Stimulated activated CD8-positive, alpha-beta memory T cell treated with anti-CD3 and anti-CD28 coated beads, Interleukin-7, amount 100 ng/mL, for 48 hours (primary cell): ENCODE measurements at places on chromosomes 16 and 17.

- DNase-seq, result no peak
Measured at GRCh38 chr17:15262291-15263205, 2.6 kb downstream of the PMP22 start.

DNA sequence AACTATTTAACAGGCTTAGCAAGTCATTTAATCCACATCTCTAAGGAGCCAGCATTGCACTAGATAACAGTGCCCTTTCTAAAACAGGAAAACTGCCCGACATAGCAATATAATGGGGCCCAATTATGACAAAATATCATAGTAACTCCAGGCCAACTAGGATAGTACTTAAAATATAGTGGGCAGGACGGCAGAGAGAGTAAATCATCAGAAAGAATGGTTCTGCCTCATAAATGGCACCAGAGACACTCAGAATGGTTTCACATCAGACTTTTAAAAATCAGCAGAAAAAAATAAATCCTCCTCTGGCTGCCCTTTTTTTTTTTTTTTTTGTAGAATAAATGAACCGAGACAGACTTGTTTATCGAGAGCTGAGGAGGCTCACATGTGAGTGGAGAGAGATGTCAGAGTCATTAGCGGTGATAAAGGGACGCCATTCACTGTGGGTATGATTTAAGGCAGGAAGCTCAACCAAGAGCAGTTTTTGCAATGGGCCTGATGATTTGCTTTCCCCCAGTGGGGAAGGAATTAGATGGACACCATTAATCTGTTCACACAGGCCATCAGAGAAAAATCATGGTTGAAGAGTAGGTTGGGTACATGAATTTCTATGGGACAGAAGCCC lies 62.6 kb downstream of the CPPED1 start:
- DNase-seq, result no peak

GRCh38 chr17:59844884-59845594 lies 47.7 kb downstream of the TUBD1 start:
- no peak for DNase-seq

DNA sequence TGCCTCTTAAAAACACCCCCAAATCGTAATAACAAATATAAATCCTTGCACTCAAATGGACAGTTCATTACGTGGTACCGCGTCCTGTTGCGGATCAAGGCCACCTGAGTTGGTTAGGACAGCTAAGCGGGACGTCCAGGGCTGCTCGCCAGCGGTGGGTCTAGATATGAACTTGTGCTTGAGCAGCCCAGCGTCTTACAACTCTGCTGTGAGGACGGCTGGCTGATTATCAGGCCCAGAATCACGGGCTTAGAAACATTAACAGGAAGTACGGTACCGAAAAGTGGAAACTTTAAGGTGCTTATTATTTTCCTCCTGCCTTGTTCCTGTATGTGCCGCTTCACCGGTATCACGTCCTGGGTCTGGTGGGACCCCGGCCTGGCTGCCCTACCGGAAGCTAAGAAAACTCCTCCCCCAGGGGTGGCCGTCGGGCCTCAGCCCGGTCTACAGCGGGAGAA lies 832 bp upstream of the SRRM2 start:
- peak; percentile 40 for DNase-seq

DNA sequence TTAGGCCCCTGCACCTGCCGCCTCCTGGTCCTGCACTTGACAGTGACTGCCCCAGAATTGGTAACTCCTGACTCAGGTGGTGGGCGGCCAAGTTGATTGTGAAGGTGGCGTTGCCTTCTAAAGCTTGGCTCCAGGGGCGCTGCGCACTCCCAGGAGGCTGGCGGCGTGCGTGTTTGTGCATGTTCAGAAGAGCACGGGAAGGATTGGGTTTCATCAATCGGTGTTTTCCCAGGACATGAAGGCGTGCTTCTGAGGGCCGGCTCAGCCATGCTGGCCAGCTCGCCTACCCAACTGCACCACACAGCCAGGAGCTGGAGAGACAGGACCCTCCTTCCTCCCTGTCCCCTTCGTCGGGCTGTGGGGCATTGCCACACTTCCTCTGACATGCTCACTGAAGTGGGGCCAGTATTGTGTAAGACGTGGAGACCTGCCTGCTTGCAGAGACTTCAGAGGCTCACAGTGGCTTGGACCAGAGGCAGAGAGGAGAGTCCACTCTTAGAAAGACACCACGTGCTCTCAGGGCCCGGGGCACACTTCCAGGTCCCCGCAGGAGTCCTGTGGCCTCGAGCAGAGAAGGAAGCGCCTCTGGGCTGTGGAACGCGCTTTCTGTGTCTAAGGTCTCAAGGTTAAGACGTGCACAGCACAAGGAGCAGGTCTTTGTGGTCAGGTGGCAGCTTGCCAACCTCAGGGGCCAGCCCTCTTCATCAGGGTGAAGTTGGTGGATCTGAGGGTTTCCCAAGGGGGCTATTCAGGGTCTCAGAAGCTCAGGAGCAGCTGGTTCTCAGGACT lies 2.8 kb downstream of the RAB40C start:
- no peak for DNase-seq

DNA sequence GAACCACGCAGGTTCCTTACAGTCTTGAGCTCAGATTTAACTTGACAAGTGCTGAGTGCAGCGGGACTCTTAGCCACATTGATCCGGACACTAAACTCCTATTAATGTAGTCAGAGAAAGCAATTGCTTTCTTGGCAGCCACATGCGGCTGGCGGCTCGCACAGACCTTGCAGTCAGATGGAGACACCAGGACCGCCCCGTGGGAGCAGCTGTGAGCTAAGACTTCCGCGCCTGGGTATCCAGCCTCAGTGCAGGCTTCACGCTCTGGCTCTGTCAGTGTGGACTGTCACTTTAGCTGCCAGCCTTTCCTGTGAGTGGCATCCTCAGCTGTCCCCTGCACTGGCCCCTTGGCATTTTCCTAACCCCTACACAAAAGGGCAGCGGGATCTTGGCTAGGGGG lies 80.9 kb upstream of the NLRP1 start:
- no peak for DNase-seq

- no peak for DNase-seq
Measured at GRCh38 chr17:43079641-43080302, 45.4 kb downstream of the BRCA1 start.

DNA sequence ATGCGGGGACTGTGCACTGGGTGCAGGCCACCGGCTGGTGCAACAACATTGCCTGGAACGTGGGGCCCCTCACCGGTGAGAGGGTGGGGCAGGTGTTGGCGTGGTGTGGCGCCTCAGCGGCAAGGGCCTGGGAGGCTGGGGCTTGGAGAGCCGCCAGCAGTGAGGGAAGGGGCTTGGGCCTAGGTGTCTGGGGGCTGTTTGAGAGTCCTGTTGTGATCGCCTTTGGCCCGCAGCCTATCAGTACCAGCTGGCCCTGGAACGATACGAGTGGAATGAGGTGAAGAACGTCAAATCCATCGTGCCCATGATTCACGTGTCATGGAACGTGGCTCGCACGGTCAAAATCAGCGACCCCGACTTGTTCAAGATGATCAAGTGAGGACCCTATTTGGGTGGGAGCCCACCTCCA lies 2.6 kb upstream of the TMEM88 start:
- no peak for DNase-seq

DNA sequence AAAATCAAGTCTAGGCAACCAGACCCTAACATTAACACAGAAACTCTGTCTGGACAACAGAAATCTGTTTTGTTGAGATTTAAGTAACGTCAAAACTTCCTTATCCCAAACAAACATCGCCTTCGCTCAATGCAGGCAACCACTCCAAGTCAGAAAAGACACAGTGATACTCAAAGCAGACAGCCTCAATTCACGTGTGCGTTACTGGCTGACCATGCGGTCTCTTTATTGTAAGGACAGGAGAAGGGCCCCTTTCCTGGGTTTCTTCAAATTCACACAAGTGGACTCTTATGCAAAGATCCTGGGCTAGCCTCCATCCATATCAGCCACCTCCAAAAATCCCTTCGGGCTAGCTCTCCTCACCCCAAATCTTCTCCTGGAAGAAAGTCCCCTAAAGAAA lies 467.7 kb downstream of the SOX9 start:
- DNase-seq, result no peak

GRCh38 chr16:66977341-66978113 lies 10.9 kb upstream of the CES4A start:
- peak; percentile 83 for DNase-seq

- DNase-seq, result no peak
Measured at GRCh38 chr17:45345554-45346215, 28.9 kb upstream of the MAP3K14 start.

DNA sequence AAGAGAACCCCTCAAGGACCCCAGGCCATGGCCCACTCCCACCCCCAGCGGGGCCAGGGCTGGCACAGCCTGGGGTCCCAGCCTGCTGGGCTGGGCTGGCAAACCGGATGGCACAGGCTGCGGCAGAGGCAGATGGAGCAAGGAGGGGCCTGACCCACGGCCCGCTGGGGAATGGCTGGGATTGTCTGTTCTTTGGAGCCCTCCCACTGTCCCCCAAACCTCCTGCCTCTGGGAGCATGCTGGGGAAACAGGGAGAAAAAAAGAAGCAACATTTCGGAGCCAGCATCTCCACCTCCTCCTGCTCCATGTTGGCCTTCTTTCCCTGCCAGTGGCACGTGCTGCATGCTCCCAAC lies 37.1 kb upstream of the LHX1 start:
- no peak for DNase-seq

DNA sequence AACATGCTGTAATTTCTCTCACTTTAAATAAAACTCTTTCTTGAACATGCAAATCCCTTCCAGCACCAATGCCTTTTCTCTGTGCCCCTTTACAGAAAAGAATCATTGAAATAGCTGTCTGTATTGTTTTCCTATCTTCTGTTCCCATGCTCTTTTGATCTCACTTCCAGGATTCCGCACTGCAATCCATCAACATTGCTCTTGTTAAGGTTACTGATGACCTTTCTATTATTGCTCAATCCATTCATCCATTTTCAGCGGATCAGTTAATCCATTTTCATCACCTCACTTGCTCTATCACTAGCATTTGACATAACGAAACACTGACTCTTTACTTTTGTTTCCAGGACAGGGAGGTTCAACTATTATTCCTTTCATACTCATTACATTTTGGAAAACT lies 130.5 kb downstream of the ABCA8 start:
- no peak for DNase-seq

DNA sequence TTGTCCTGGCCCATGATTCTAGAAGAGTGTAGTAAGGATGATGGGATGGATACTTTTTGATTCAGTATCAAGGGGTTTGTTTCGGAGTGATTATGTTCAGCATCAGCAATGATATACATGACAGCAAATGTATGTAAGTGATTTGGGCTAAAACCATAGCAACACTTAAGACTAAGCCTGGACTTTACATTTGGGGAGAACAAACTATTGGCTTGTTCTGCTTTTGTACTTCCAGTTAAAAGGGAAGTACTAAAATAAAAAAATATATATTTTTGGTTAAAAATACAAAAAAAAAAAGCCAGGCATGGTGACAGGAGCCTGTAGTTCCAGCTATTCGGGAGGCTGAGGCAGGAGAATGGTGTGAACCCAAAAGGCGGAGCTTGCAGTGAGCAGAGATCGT lies 20.5 kb upstream of the DHX8 start:
- DNase-seq, result no peak

DNA sequence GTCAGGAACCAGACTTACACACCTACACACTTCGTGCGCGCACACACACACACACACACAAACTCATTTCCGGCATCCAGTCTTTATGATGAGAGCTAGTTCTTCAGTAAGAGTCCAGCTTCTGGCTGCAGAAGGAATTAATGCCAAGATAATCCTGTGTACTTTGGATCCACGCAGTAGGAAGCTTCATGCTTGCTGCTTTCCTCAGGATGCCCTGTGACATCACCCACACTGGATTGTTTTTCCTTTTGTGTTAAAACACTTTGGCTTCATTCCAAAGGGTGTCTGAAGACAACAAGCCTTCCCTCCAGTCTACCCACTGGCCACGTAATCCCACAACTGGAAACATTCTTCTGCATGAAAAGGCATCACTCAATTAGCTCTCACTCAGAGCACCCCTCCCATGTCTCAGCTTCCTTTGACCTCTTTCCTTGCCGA lies 35.4 kb downstream of the KCNJ16 start:
- DNase-seq, result no peak

GRCh38 chr16:82044585-82044911 lies 9.5 kb downstream of the HSD17B2 start:
- no peak for DNase-seq

- no peak for DNase-seq
Measured at GRCh38 chr16:5604770-5605169, 507.2 kb upstream of the EEF2KMT start.

DNA sequence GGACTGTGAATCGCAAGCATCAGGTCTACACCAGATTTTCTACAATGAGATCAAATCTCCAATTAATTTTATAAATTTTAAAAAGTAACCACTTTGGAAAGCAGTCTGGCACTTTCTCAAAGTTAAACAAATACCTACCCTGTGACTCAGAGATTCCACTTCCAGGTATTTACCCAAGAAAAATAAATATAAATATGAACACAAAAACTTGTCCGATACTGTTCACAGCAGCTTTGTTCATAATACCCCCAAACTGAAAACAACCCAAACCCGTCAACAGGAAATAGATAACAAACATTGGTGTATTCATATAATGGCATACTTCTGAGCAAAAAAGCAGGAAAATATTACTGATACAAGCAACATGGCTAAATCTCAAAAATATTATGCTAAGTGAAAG lies 12.1 kb downstream of the ZDHHC7 start:
- no peak for DNase-seq
